ENCODE measurements at places on chromosomes 1 and 21.

DNA sequence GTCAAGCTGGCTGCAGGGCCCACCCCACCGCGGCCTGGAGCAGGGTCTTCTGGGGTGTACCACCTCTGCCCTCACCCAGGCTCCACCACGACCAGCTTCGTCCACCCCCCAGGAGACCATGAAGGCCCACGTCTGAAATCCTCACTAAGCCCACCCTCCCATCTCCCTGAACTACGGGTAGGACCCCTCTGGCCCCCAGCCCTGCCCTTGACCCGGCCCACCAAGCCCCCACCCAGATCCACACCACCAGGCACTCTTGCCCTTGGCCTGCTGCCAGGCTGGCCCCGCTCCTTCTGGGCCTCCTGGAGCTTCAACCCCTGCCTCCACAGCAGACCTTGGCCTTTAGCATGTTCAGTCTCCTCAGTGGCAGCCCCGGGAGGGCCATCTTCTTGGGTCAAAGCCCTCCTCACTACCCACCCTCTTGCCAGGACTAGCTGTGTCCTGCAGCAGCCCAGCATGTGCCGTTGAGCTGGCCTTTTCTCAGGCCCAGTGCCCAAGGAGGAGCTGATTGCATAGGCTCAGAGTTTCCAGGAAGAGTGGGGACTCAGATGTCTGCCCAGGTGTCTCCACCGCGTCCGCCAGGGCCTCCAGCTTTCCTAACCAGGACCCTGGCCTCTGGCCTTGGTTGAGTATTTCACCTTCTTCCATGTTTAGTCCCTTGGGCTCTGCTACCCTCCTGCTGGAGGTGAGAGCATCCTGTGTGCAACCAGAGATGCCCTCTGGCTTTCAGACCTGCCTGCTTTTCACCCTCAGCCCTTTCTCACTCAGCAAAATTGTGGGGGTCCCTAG, 17.7 kb upstream of the SAMD11 start:
- peak; percentile 54 for DNase-seq

- peak; percentile 73 for DNase-seq
These were observed 5.9 kb downstream of the SELENON start for GRCh38 chr1:25805863-25806225.

- DNase-seq, result no peak
These were observed 15.6 kb upstream of the AIM2 start for GRCh38 chr1:159092036-159092760.

DNA sequence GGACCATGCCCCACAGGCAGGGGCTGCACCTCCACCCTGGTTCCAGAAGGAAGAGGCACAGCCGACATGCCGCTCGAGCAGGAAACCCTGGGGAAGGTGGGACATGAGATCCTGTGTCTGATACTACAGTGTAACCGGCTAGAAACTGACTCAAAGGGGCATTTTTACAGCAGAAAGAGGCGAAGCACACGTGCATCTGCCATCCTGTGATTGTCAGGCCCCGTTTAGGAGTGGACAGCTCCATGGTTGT, 62.7 kb downstream of the SIK1 start:
- DNase-seq, result no peak

GRCh38 chr1:94803517-94804441, 16.4 kb upstream of the SLC44A3 start:
- no peak for DNase-seq

DNA sequence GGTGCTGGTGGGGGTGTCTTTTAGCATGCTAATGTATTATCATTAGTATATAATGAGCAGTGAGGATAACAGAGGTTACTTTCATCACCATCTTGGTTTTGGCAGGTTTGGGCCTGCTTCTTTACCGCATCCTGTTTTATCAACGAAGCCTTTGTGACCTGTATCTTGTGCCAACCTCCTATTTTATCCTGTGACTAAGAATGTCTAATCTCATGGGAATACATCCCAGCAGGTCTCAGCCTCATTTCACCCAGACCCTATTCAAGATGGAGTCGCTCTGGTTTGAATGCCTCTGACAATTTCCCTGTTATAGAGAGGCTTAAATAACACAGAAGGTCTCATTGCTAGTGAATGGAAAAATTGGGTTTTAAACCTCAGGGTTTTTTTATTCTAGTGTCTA, 300.8 kb upstream of the PROX1 start:
- no peak for DNase-seq

DNA sequence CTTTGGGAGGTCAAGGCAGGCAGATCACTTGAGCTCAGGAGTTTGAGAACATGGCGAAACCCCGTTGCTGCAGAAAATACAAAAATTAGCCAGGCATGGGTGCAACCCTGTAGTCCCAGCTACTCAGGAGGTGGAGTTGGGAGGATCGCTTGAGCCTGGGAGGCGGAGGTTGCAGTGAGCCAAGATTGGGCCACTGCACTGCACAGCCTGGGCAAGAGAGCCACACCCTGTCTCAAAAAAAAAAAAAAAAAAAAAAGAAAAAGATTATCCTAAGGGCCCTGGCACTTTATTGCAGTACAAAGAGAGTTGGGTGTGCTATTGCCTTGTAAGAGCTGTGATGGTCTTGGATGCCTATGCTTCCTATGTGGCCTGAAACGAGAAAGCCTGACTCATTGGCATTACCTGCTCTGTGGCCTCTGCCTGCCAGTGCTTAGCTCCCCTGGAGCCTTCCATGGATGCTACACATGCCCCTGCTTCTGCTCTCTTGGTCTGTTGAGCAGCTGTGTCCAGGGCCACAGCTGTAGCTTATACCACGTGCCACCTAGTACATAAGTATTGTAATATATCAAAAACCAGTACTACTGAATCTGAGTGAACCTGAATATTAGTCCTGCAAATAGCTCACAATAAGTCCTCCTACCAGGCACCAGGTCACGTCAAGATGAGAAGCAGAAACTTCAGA, 45.8 kb downstream of the DNAJC6 start:
- DNase-seq, result no peak

GRCh38 chr1:58469476-58469875, 77.0 kb downstream of the OMA1 start:
- no peak for DNase-seq

DNA sequence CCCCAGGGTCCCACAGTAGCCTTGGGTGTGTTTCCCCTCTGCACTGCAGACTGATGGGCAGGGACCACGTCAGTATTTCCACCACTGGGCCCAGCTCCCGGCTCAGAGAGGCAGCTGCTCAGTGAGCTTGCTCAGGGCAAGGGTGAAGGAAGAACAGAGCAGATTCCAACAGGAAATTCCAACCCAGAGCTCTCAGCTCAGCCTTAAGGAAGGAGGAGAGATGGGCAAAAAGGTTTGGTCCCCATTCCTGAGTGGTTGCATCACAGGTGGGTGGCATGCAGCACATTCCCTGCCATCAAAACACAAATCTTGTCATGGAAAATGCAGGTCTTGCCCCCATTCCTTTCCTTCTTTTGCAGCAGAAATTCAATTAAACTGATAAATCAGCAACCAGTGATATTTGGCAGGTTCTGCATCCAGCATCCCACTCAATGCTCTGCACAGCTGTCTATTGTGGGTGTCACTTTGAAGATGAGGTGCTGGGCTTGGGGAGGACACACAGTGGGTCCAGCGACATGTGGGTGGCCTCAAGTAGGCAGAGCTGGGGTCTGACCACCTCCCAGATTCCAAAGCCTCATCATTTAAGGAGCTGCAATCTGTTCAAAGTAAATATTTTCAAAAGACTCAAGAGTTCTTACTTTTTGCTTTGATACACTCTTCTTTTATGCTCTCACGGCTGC, 315.4 kb downstream of the DSCAM start:
- DNase-seq, result no peak

- no peak for DNase-seq
These were observed 9.7 kb downstream of the GNG12 start for GRCh38 chr1:67823615-67824014.

DNA sequence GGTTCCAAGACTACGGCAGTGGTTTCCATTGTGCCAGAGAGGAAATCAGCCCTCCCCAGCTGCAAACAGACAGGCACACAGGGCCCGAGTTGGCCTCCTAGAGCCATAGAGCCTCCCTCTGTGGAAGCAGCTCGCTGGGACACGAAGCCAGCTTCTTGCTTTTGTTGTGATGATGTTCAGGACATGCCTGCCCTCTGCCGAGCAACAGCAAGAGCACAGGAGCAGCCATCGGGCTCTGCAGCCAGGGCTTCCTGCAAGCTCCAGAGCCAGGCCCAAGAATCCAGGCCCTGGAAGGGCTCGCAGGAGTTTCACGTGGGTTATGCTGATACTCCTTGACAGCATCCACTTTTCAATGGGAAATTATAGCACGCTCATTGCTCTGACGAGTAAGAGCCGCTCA, 18.5 kb downstream of the NPHP4 start:
- DNase-seq, result no peak
